ENCODE measurements at places on chromosomes 7 and 10.

DNA sequence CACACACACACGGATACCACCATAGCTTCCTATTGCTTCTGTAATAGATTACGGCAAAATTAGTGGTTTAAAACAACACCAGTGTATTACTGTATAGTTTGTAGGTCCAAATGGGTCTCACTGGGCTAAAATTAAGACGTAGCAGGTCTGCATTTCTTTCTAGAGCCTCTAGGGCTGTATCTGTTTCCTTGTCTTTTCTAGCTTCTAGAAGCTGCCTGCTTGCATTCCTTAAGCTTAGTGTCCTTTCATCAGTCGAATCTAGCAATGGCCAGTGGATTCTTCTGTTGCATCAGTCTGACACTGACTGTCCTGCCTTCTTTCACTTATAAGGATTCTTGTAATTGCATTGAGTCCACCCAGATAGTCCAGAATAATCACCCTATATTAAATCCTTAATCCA lies 882.3 kb downstream of the PCDH15 start:
- no peak for DNase-seq

GRCh38 chr7:82390936-82391335 lies 52.6 kb downstream of the CACNA2D1 start:
- no peak for DNase-seq

GRCh38 chr7:158056761-158057160 lies 530.9 kb downstream of the PTPRN2 start:
- no peak for DNase-seq

- DNase-seq = no peak
These were observed 92.4 kb downstream of the PTPRN2 start for GRCh38 chr7:158495216-158495615.

DNA sequence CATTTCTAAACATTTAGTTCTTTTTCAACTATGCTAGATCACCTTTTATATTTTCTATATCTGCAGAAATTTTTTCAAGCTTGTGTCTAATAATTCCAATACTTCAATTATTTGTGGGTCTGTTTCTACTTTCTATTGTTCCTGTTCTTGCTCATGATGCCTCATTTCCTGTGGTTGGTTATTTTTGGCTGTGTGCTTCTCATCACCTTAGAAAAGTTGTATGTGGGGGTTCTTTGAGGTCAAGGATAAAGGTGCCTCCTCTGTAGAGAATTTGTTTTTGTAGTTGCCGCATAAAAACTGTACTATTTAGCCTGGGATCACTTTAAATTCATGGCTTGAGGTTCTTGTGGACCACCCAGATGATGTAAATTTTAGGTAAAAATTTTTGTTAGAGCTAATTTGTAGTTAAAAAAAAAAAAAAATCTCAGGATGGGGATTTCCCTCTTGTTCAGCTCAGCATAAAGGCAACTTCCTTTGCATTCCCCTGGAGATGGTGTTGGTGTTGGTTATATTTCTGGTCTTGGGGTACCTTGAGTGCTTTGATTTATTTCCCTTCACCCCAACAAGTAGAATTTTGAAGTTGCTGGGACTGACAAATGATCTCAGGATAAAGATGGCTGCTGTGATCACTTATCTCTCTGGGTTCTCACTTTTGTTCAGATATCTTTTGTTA lies 27.0 kb upstream of the JAZF1 start:
- no peak for DNase-seq

DNA sequence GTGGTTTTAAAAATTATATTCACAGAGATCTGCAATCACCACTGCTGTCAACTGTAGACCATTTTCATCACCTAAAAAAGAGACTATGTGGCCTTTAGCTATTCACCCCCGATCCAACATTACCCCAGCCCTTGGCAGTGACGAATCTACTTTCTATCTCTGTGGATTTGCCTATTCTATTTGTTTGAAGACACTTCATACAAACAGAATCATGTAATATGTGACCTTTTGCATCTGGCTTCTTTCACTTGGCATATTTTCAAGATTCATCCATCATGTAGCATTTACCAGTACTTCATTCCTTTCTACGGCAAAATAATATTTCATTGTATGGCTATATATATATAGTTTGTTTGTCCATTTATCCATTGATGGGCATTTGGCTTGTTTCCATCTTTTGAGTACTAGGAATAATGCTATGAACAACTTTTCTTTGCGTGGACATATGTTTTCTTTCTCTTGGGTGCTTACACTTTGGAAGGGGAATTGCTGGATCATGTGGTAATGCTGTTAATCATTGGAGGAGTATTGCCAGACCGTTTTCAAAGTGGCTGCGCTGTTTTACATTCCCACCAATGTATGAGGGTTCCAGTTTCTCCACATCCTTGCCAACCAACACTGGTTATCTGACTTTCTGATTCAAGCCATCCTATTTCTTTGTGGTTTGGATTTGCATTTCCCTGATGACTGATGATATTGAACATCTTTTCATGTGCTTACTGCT lies 22.3 kb downstream of the ADAMTS14 start:
- no peak for DNase-seq

- no peak for DNase-seq
These were observed 224.3 kb downstream of the SFMBT2 start for GRCh38 chr10:7186387-7187018.

- no peak for DNase-seq
These were observed 797 bp upstream of the STMP1 start for GRCh38 chr7:135661311-135662122.

DNA sequence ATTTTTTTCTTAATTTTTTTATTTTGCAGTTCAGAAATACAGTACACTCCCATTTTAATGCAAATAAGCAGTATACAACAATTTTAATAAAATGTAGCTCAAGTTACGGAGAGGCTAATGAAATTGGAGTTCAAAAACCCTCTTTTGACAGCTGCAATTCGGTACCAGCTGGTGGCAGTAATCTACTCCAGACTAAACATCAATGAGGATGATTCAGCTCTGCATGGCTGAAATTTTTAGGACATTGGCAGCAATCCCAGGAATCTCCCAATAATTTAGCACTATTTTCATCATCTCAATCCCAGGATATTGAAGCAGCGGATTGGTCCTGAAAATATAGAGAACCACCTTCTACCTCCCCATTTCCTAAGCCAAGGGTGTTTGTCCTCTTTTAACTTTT lies 278.8 kb downstream of the CACNA2D1 start:
- DNase-seq = no peak

DNA sequence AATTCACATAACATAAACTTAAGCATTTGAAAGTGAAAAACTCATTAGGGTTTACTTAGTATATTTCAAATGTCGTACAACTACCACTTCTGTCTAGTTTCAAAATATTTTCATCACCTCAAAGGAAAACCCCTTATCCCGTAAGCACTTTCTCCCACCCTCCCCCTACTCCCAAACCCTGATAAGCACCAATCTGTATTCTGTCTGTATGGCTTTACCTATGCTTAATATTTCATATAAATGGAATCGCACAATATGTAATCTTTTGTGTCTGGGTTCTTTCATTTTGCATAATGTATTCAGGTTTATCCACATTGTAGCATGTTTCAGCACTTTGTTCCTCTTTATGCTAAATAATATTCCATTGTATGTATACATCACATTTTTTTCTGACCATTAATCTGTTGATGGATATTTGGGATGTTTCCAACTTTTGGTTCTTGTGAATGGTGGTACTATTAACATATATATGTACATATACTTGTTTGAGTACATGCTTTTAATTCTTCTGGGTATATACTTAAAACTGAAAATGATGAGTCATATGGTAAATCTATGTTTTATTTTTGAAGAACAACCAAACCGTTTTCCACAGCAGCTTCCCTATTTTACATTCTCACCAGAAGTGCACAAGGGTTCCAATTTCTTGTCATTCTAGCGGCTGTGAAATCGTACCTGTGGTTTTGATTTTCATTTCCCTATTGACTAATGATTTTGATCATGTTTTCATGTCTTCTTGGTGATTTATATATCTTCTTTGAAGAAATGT lies 6.2 kb upstream of the STARD3NL start:
- DNase-seq = no peak

GRCh38 chr7:41170466-41170865 lies 532.4 kb downstream of the INHBA start:
- DNase-seq = no peak

GRCh38 chr10:51137756-51138529 lies 63.7 kb downstream of the PRKG1 start:
- no peak for DNase-seq

DNA sequence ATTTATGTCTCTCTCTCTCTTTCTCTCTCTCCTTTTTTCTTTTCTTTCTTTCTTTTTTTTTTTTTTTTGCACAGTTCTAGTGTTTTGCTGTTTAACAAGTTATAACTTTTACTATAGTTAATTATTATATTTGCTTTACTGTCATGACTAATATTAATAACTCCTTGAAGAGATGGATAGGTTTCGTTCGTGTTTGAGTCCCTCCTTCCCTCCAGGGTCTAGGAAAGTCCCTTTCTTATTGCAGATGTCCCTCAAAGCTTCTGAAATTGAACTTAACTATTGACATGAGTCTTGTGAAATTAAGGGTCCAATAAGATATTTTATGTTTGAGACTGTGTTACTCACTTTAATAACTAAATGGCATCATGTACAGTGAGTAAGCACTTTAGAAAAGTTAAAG lies 131.4 kb downstream of the PLXDC2 start:
- no peak for DNase-seq

DNA sequence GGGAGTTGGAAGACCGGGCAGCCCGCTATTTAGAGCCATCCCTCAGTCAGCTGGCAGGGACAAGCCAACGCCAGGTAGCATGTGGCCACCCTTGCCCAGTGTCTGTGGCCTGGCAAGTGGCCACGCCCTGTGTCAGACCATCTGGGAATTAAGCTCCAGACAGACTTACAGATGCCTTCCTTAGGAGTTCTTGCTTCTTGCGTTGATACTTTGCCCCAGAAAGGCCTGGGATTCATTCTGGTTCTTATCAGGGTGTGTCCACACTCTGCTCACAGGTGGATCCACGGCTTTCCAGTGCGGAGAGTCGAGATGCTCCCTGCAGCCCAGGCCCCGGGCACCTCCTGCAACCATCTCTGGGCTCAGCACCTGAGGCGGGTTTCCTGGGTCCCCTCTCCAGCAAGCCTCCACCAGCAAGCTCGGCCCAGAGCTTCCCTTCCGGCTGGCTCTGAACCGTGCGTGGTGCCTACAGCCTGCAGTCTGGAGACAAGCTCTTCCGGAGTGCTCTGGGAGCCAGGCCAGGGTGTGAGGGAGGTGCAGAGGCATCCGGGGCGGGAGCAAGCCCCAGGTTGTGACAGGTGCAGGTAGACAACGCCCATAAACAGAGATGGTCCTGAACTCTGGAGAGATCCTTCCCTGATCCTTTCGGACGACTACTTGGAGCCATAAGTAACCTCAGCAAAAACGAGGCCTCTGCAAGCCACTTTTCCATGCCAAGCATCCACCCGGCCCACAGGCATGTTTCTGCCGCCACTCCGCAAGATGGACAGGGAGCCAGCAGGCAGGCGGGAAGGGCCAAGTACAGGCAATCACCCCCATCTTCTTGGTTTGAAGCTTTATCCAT lies 32.3 kb upstream of the PPIF start:
- no peak for DNase-seq

DNA sequence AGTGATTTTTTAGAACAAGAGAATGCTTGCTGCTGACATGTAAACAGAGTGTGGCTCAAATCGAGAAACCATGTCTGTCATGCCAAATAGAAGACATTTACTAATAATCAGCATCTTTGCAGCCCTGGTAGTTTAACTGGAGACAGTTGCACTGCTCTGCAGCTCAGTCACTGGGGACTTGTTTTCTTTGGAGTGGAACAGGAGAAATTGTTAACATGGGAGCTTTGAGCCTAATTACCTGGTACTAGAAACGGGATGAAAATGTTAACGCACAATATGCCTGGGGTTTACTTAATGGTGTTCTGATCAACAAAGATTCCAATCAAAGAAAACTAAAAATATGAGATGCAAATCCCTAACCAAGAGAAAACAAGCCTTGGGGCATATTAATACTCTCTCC lies 153.5 kb downstream of the NRP1 start:
- DNase-seq = no peak

DNA sequence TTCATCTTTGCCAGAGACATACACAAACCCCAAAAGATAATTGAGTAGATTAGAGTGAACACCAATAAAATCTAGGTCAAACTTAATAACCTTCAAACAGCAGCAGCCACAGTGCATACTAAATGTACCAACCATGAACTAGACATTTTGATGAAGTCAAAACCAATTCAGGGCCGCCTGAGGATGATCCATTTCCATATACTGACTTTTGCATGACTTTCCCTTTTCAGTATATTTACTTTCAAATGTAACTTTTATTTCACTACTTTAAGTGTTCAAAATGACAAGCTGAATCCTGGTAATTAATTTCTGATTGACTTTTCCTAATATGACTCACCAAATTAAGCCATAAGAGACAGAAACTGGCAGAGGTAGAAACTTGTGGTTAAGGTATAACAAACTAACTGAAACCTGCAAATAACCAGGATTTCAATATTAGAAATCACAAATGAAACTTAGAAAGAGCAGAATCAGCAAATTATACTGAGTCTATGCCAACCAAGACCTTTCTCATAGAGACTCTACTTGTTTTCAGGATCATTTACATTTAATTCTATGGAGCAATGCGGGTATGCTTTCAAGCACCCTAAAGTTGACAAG lies 171.9 kb upstream of the LRRN3 start:
- DNase-seq = no peak

- peak; percentile 54 for DNase-seq
These were observed 110.8 kb downstream of the JAZF1 start for GRCh38 chr7:28069807-28070206.

DNA sequence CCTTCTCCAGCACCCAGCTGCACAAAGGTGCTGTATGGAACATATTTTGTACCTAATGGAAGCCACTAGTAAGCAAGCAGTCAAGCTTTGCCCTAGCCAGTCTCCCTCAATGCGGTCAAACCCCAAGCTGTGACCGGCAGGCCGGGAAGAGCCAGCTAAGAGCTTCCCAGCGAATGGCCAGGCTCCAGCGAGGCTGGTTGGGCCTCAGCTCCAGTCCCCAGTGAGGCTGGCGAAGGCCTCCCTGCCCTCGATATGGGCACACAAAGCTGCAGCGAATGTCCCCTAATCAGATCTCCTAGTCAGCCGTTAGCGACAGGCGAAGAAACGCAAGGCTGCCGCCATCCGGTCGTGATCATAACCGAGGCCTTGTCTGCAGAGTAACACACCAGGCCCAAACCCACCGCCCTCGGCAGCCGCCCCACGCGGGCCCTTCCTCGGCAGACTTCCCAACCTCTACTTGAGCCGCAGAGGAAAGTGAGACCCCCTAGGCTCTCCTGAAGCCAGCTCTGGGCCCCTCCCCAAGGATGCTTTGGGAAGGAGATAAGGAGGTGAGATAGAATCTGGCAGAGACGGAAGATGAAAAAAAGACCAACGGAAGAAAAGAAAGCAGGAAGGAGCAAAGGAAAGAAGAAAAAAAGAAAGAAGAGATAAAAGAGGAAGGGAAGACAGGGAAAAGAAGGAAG lies 3.1 kb upstream of the HOXA9 start:
- peak; percentile 84 for DNase-seq

DNA sequence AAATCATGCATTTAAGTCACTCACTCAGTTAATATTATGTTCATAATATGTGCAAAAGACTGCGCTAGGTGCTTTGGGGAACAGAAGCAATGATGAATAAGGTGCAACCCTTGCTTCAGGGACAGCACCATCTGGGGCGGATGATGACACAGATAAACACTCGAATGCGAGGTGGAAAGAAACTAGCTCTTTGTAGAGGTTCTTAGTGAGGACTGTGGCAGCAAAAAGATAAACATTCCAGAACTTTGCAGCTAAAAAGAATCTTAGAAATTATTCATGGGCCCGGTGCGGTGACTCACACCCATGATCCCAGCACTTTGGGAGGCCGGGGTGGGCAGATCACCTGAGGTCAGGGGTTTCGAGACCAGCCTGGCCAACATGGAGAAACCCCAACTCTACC lies 29.8 kb upstream of the CHST15 start:
- DNase-seq = no peak

- no peak for DNase-seq
These were observed 2.3 kb downstream of the GSDME start for GRCh38 chr7:24754906-24755506.

- DNase-seq = no peak
These were observed 81.7 kb upstream of the ITPRID1 start for GRCh38 chr7:31432176-31432575.
